ENCODE measurements at places on chromosomes 5 and 9. TPM values are rescaled to one million over a fixed set of nuclear protein-coding genes. Genes with fewer than 3 reads are reported as not detected.

DNA sequence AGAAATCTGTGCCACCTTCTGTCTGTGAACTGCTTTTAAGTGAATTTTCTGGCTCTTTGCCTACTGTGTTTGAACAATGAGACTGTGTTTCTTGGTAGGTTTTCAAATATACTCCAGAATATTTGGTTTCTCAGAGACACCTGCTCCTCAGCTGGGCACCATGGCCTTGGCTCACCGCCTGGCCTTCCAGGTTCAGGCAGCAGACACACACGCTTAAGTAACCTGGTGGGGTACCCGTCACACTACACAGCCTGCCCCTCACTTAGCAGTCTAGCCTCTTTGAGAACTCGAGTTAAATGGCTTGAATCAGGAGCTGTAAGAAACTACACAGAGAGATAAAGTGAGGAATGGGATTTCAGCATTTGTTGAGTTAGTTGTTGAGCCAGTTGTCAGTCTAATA is 530.5 kb downstream of the MTRR start:
- DNase-seq = no peak

DNA sequence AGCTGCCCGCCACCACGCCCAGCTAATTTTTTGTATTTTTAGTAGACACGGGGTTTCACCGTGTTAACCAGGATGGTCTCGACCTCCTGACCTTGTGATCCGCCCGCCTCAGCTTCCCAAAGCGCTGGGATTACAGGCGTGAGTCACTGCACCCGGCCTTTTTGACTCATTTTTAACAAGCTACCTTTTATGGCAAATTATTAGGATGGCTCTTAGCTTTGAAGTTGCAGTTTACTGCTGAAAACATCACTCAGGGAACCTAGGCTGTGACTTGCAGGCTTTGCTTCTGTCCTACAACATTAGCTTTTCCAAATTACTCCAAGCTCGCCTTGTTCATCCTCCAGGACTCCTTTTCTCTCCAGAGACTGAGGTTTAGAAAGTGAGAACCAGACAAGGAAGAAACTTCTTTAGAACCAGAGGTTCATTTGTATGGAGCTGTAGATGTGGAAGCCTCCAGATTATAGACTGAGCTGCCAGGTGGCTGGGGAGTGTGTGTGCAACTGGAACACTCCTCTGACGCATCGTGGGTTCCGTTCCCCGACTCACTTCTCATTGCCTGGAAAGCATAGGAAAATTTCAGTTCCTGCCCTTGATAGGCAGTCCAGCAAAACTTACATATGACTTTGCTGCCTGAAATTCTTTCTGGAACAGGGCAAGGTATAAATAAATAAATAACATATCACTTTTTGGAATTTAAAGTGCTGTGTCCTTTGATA is 23.8 kb upstream of the SPTAN1 start:
- DNase-seq = no peak

- no peak for DNase-seq
Observed at GRCh38 chr5:158492841-158493242, 606.9 kb downstream of the EBF1 start.

ENTPD8 gene
- not detected for total RNA-seq

ECM2 gene
- 5.6 TPM for total RNA-seq

KIF12 gene
- not detected for total RNA-seq

Data from Right ventricle myocardium superior (tissue), 1 donor.